Gastrocnemius medialis (tissue), 4 donors: ENCODE measurements at places on chromosomes 5 and 9. TPM values are rescaled to one million over a fixed set of nuclear protein-coding genes. Genes with fewer than 3 reads are reported as not detected.

AQP7 gene
- total RNA-seq, result 4.5 TPM

SHOC1 gene
- total RNA-seq, result not detected

MEIKIN gene
- total RNA-seq, result not detected

CDH9 gene
- total RNA-seq, result not detected

ABCA1 gene
- 19.5 TPM for total RNA-seq

SH3TC2 gene
- not detected for total RNA-seq

ERCC8 gene
- total RNA-seq, result 4.8 TPM

TXNDC8 gene
- total RNA-seq, result not detected

DDX4 gene
- not detected for total RNA-seq

NRARP gene
- total RNA-seq, result 5.4 TPM

GAS1 gene
- 32.9 TPM for total RNA-seq

ZDHHC11 gene
- 0.85 TPM for total RNA-seq

PROB1 gene
- 72.1 TPM for total RNA-seq

C5orf47 gene
- 0.61 TPM for total RNA-seq

HRCT1 gene
- not detected for total RNA-seq

LRRC26 gene
- not detected for total RNA-seq
